LoVo (cell line): ENCODE measurements at places on chromosomes 7 and 10.

DNA sequence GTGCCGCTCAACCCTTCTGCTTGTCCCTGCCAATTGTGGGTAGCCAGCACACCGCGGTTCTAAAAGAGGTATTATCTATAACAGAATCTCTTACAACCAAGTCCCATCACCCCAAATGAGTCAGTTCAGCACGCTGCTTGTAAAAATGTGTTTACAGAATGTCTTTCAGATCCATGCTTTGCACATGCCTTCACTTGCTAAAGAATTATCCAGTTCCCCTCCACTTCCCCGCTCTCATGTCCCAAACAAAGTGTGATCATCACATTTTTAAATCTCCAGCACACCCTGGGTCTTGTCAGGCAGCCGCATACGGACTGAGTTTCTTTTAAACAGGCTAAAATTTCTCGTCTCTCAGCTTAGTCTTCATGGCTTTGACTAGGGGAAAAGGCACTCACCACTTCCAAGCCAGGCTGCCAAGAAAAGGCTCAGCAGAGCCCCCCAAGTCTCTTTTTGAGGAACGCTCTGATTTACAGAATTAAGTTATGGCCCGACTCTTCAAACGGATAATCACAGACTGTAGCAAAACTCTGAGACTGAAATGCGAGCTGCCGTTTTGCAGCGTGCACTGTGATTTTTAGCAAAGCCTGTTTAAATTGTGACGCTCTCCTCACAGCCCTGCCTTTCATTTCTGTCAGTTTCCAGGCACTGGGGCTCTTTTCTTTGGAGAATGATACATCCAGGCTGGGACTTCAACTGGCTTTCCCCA lies 29.8 kb upstream of the FGFR2 start:
- DNase-seq = no peak

DNA sequence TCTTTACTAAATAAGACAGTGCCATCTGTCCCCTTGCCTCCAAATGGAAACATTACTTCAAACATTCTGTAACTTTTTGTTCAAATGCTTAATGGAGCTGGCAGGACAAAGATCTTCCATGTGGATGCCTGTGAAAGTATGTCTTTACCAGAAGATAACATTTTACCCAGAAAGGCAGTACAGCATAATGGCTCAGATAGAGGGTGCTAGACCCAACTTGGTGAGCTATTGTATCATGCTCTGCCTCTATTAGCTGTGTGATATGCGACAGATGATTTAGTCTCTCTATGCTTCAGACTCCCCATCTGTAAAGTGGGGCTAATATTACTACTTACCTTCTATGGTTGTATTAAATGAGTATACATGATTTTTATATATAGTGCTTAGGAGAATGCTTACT lies 8.8 kb upstream of the SMKR1 start:
- DNase-seq = no peak

DNA sequence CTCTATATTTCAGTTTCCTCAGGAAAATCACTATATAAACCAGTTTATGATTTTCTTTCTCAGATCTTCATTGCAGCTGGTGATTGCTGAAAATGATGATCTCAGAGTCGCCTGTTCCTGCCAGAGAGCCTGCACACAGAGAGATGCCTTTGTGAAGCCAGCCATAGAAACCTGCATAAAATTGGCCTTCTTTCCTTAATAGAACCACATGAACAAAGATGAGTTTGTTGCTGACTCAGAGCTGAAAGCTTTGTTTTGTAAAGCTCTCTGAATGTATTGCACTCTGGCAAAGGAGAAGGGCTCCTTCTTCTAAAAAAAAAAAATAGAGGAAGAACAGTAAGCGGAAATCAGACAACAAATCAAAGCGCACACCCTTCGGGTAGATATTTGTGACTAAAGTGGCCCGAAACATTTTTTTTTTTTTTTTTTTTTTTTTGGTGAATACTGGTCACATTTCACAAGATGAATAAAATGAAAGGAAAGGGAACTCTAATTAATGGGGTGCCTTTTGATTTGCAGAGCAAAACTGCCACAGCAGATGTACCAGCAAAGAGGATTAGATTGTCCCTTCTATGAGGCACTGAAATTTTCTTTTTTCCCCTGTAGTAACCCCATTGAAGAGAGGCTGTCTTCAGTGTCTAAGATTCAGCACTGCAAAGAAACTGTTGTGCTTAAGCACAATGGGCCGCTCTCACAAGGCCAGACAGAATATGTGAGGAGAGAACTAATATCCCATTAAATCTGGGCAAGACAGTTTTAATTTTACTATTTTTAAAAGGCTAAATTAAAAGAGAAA lies 75.1 kb upstream of the PTPRZ1 start:
- no peak for DNase-seq

DNA sequence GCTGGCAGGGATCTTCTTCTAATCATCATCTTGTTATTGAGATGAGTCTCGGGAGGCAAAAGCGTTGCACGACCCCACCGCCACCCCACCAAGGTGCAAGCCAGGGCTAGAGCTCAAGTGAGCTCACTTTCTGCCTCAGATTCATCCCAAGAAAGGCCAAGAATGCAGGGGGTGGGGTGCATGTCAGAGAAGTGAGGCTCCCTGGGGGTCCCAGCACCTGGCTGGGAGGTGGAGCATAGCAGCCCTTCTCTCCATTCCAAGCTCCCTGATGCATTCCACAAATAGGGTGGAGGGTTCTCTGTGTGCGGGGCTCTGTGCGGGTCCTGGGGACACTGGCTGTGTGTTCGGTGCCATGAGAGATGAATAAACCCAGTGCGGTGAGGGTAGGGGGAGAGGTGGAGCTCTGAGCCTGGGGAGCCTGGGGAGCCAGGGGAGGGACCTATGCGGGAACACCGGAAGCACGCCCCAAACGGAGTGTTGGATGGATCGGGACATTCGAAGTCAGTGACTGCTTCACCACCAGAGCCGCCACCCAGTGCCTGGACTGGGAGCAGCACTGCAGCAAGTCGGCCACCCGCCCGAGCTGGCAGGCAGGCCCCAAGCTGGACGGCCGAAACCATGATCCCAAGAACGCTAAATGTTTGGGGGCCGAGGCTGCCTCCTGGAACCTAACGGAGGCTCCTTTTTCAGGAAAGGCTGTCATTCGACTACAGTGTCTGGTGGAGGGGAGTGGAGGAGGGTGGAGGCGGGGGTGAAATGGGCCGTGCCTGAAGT lies 17.9 kb upstream of the HMX3 start:
- DNase-seq = no peak

DNA sequence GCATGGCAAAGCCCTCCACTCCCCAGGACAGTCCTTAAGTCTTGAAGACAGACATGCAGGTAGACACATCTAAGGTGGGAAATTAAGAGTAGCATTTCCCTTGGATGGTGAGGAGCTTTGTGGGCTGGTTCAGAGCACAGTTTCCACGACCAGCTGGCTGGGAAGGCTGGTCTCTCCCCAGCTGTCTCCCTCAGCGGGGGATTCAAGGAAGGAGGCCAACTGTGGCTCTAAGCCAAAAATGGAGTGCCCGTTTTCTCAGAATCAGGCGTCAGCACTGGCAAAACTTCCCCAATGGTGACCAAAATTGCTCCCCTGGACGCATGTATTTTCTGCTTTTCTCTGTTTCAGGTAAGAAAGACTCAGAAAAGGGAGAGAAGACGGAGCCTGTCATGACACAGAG lies 230.6 kb upstream of the FZD8 start:
- DNase-seq = no peak

- no peak for DNase-seq
Measured at GRCh38 chr7:18289788-18290187, 205.8 kb upstream of the HDAC9 start.

DNA sequence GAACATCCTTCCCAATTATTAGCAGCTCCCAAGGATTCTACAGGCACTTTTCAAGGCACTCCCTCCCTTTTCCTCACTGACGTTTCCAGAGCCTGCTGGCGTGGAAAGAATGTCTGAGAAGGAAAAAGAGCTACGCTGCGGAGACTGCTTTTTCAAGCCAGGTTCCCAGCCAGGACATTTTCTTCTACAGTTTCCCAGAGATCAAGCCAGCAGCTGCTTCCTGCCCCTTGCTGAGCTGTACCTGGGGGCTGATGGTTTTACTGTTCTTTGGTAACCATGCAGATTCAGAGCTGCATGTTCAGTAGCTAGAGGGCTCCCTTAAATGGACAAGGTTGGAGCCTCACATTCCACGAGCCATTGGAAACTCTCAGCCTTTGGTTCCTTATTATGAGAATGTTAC lies 133.4 kb downstream of the EVX1 start:
- DNase-seq = no peak

GRCh38 chr10:49139846-49140195 lies 6.0 kb upstream of the FAM170B start:
- no peak for DNase-seq

DNA sequence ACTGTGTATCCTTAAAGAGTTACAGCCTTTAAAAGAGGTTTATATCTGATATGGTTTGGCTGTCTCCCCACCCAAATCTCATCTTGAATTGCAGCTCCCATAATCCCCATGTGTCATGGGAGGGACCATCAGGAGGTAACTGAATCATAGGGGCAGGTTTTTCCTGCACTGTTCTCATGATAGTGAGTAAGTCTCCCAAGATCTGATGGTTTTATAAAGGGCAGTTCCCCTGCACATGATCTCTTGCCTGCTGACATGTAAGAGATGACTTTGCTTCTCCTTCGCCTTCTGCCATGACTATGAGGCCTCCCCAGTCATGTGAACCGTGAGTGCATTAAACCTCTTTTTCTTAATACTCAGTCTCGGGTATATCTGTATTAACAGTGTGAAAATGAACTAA lies 9.7 kb downstream of the RTKN2 start:
- DNase-seq = no peak

DNA sequence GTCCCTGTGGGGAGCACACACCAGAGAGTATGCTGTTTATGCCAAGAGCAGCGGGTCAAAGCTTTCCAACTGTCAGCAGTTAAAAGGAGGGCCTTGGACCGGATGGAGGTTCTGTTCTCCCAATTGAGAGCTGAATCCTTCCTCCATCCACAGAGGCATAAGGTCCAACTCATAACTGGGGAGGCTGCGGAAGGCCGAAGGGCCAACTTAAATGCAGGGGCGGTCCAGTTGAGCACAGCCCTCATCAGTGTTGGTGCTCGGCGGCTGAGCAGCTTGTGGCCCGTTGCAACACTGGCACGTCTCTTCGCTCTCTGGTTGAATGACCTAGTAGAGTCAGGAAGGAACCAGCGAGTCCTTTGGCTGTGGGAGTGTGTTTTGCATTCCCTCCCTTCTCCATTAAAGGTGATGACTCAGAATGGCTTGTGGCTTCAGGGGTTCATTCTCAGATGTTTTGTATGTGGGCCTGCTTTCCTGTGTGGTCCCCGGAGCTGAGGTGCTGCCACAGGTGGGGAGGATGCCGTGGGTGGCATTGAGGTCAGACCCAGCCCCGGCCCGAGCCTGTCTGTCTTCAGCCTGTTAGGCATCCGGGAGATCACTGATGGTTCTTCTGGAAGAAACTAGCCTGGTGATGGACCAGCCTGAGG lies 44.8 kb upstream of the DMBT1 start:
- no peak for DNase-seq

DNA sequence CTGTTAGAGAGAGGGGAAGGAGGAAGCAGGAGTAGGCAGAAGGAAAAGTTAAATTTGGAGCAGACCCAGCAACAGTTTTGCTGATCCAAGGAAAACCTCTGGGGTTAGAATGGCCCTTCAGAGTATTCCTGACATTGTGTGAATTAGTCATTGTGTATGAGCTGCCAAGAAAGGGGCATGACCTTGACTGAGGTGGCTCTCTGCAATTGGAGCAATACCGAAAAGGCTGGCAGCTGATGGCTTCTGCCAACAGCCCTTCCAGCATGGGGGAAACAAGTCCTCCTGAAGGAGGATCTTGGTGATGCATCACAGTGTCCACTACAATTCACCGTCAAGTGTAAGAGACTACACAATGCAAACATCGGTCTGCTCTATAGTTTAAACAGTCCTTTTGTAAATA lies 20.6 kb upstream of the WASL start:
- DNase-seq = peak; percentile 55

GRCh38 chr10:35442592-35442991 lies 106.3 kb downstream of the CCNY start:
- DNase-seq = no peak

GRCh38 chr7:68964060-68964459 lies 634.2 kb upstream of the AUTS2 start:
- DNase-seq = no peak

GRCh38 chr7:151239837-151240459 lies 7.7 kb downstream of the CHPF2 start:
- DNase-seq = no peak

GRCh38 chr7:72037516-72037915 lies 374.6 kb downstream of the CALN1 start:
- DNase-seq = no peak

- peak; percentile 58 for DNase-seq
Measured at GRCh38 chr7:99837649-99838361, 10.0 kb downstream of the CYP3A43 start.

- DNase-seq = no peak
Measured at GRCh38 chr7:129902788-129903422, 49.9 kb downstream of the UBE2H start.

DNA sequence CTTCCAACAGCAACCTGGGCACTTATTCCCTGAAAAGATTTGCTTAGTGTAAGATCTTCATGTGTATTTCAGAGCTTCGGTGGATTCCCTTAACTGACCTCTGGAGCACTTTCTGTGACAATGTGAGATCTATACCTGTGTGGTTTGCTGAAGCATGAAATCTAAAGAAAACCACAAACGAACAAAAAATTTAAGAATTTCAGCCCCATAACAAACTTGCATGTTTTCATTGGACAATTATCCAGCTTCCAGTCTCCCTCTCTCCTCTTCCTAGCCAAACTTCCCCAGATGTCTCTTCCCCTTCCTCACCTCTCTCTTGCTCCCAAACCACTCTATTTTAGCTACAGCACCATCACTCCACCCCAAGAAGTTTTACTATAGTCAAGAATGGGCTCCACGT lies 279.9 kb upstream of the SORCS1 start:
- no peak for DNase-seq

- no peak for DNase-seq
Measured at GRCh38 chr7:29306319-29306991, 111.9 kb downstream of the CHN2 start.

- no peak for DNase-seq
Measured at GRCh38 chr7:68511281-68511680, 1087.0 kb upstream of the AUTS2 start.

- no peak for DNase-seq
Measured at GRCh38 chr7:20019757-20020432, 197.3 kb downstream of the MACC1 start.
